ENCODE measurements at places on chromosomes 7 and 10.

- no peak for DNase-seq
Observed at GRCh38 chr7:18294411-18294810, 201.1 kb upstream of the HDAC9 start.

GRCh38 chr10:48550071-48550691 is 54.7 kb downstream of the ARHGAP22 start:
- DNase-seq, result no peak

DNA sequence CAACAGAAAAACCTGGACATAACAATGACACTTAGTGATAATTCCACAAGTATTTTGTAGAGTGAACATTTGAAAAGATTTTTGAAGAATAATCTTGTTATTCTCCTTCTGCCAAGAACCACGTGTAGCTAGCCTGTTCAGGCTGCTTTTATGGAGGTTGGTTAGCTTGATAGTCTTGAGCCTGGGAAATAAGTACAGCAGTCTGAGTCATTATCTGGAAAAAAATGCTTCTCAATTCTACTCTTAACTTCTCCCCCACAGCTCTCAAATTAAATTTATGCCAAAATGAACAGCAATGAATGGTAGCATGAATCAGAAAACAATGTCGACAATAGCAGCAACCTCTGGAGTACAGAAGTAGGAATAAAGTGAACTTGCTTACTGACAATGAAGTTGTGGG is 63.2 kb downstream of the GPR37 start:
- no peak for DNase-seq

DNA sequence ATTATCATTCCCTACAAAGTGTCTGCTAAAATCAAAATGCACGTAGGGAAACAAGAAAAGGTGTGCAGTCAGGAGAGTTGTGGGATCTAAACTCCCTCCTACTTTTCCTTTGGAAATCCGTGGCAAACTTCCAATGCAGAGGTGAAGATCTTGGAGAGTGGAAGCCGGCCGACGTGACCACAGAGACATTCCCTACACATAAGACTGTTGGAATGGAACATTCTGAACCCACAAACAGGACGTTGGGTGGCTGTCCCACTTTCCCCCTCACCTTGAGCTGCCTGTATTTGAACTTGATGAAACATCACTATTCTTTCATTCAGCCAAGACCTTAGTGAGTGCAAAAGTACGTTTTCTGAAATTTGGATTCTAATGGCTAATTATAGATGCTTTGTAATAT is 65.9 kb downstream of the PRKCQ start:
- no peak for DNase-seq

- no peak for DNase-seq
Observed at GRCh38 chr7:72258074-72258473, 154.1 kb downstream of the CALN1 start.

Data from CD4-positive, alpha-beta T cell treated with Interleukin-12 subunit alpha and Interleukin-12 subunit beta, for 1 hour (primary cell).